Motor neuron (in vitro differentiated cells): ENCODE measurements at places on chromosomes 7 and 10.
A peak's percentile ranks its signal among the peaks of the same experiment; 100 is the strongest.

DNA sequence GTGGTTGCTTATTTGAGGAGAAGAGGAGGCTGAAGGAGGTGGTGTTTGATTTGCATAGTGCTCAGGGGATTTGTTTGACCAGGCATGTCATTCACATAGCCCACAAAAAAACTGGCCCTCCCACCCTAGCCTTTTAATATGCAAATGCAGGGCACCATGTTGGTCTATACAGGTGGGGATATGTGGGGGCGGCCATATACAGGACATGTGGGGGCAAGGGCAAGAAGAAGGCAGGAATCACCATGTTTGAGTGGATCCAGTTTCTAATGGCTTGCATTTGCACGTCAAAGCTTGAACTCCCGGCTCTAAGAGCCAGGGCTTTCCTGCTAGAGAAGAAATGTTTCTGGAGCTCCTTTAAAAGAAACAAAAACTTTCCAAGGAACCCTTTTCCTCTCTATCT is 541.0 kb downstream of the ZWINT start:
- no peak for ATAC-seq

DNA sequence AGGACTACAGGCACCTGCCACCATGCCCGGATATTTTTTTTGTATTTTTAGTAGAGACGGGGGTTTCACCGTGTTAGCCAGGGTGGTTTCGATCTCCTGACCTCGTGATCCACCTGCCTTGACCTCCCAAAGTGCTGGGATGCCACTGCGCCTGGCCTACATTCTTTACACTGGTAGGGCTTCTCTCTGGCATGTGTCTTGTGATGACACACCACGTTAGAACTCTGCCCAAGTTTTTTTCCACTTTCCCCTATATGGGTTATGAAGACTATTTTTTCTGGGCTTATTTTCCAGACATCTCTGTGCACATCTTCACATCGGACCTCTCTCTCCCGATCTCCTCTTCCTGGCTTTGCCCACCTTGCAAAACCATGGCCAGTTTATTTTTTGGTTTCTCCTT is 10.7 kb downstream of the FAM200A start:
- no peak for ATAC-seq

GRCh38 chr7:1671594-1672451 is 1.7 kb downstream of the ELFN1 start:
- ATAC-seq: no peak

- ATAC-seq: no peak
Measured at GRCh38 chr7:1489336-1489735, 14.9 kb downstream of the INTS1 start.

DNA sequence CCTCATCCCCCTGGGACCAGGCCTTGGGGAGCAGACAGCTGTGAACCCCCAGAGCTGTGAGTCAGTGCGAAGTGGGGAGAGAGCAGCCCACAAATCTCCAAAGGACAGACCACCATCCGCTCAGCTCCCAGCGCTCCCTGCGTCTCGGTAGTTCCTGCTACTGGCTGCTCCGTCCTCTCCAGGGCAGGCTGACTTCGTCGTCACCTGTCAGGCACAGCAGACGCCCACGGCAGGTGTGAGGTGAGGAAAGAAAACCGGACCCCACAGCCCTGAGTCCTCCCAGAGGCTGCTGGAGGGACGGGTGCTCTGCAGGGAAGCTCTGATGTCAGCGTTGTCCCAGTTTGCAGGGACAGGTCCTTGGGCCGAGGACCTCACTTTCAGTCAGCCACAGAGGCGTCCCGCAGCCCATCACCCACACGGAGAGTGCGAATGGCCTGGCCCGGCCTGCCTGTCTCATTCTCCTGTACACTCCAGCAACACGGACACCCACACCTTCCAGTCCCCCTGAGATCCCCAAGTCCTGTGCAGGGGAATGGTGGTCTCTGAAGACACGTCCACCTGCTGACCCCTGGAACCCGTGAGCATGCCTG is 95.2 kb downstream of the DNAJB6 start:
- ATAC-seq: peak; percentile 5

DNA sequence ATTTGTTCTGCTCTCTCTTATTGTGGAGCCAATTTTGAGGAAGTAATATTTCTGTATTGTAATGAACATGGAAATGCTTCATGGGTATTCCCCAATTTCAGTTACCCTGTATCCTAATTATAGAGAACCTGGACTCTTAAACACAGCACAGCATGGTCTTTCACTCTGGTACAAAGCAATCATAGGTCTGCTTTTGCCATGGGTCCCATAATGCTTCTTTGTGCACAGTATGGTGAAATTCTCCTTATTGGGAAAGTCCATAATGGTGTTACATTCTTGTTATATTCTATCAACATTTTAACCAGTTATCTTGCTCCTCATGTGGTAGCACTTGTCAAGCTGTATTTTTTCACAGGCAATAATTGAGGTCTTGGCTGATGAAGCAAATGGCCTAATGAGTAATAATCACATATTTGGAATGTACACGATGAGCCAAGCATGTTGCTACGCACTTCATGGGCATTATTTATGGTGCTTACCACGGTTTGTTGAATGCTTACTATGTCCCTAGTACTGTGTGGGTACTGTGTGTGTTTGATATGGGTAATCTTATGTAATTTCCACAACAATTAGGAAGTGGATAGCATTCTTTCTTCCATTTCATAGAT is 42.9 kb downstream of the PRKG1 start:
- ATAC-seq: no peak

DNA sequence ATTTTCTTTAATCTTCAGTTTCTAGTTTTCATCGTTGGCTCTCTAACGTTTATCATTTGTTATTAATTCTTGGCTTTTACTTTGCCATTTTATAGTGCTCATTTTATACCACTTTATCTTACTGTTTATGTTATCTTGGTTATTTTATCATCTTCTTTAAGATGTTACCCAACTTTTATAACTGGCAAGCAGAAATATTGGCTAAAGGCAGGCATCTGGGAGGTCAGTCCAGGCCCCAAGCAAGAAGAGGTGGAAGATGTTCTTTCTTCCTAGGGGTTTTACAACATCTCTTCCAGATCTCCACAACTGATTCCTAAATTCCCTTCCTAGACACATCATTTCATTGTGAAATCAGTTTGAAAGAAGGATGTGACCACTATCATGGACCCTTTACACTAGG is 208.1 kb downstream of the AHR start:
- ATAC-seq: no peak

DNA sequence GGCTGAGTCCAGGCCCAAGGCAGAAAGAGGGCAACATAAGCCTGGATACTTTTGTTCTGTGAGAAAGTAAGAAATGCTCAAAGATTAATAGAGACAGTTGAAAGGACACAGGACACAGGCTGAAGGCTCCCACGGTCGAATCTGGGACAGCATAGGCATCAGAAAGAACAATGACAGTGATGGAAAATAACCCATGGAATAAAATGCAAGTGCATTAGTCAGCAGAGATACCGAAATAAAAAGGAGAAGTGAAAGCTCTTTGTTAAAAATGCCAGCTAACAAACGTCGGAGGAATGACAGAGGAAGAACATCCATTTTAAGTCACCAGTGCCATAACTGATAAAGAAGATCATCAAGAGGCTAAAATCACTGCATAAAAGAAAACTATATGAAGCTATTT is 19.6 kb upstream of the AGAP5 start:
- no peak for ATAC-seq

- ATAC-seq: no peak
Measured at GRCh38 chr10:1148855-1149605, 92.8 kb downstream of the WDR37 start.

GRCh38 chr10:132724446-132724845 is 61.5 kb downstream of the NKX6-2 start:
- no peak for ATAC-seq
